ENCODE measurements at places on chromosomes 11 and 22.

- DNase-seq: no peak
These were observed 177.3 kb upstream of the C11orf58 start for GRCh38 chr11:16561150-16561549.

- DNase-seq: no peak
These were observed 224.3 kb upstream of the PITPNB start for GRCh38 chr22:28143241-28143865.

DNA sequence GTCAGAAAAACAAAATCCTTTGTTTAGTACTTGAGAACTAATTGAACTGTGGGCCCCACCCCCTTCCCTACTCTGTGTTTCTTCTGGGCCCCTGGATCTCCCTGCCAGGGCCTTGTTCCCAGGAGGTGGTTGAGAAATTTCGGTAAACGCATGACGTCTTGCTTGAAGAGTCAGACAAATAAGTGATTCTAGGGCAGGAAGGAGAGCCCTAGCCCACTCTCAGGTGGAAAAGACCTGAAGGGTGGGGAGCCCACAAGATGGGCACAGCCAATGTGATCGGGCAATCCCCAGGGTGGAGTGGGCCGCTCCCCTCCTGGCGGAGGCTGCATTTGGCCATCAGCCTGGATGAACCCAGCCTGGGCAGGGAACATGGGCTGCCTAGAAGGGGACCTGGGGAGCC, 16.8 kb upstream of the P2RY2 start:
- no peak for DNase-seq

DNA sequence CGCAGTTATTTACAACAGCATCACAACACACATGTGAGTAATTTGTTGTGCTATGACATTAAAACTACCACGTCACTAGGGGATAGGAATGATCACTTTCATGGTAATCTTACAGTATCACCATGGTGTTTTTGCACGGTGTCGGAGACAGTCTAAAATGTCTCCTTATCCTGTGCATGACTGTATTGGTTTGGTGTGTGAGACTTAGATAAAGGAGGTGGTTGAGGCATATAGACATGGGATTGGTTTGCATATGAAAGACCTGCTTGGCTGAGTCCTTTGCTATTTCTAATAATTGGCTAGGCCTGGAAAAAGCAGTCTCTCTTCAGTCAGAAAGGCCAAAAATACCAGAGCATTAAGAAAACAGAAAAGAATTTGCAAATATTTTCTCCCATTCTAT, 30.2 kb downstream of the MSANTD4 start:
- DNase-seq: no peak

- DNase-seq: peak; percentile 88
These were observed 51.5 kb upstream of the LRRC32 start for GRCh38 chr11:76721755-76722677.

- no peak for DNase-seq
These were observed 462.8 kb downstream of the FAM181B start for GRCh38 chr11:82270870-82271269.

DNA sequence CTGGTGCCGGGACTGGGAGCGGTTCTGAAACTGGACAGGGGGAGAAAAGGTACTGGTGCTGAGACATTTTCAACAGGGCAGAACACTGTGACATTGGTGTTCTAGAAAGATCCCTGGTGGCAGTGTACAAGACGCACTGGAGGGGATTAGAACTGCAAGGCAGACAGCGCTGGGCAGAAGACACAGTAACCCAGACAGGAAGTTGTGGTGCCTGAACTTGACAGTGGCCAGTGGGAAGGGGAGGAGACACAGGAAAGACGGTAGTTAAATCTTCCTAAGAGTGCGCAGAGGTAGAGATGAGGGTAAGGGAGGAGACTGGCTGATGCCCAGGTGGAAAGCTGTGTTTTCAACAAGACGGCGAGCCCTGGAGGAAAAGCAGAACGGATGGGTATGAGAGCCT, 24.5 kb downstream of the FAM227A start:
- no peak for DNase-seq

DNA sequence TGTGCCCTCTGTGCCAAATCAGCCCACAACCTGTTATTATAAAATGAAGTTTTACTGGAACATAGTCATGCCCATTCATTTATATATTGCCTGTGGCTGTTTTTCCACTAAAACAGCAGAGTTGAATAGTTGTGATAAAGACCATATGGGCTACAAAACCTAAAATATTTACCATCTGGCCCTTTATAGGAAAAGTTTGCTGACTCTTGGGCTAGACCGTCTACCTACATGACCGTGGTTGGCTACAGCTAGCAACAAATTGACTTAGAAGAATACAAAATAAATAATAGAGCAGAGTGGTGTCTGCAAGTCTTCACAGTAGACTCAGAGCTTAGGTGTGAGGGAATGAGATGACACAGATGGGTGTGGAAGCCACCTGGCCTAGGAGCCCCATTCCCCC, 11.2 kb upstream of the IL18BP start:
- DNase-seq: no peak

DNA sequence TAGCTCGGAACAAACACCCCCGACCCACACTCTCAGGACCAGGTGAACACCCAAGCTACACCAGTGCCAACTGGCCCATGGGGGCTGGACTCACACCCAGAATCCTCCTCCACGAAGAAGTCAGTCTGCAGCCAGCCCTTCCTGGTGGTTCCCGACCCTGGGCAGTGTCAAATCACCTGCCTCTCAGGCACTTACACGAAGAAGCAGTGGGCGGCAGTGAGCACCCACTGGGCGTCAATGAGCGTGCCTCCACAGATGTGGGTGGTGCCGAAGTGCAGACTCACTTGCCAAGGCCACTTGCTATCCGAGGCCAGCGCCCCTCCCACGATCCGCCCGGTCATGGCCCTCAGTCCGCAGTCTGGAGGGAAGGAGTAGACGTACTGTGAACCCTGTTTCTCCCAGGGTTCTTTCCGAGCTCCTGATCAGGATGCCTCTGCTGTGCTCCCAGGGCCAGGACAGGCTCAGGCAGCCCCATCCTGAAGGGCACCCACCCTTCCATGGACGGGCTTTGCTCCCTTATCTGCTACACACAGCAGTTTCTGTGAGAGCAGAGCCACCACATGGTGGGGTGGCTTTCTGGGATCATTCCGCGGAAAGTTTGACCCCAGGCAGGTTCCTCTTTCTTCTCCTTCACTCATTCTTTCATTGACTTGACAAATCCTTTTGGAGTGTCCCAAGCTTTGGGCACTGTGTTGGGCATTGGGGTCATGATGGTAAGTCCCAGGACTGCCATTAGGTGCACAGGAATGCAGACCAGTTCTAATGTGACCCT, 19.4 kb downstream of the TMPRSS13 start:
- no peak for DNase-seq

DNA sequence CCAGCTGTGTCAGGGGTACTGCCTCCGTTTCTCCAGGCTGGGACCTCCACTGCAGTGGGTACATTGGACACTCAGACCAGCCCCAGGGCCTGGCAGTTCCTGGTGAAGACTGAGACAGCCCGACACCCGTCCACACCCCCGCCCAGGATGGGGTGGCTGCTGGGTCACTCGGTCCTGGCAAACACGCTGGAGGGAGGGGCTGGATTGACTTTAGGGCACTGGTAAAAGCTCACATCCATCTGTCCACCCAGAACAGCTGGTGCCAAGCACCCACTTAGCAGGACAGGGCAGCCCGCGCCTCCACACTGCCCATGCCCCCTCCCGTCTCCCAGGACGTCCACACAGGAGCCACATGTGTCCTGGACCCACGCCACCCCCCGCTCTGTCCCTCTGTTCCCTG, 10.7 kb upstream of the TBX1 start:
- DNase-seq: no peak

DNA sequence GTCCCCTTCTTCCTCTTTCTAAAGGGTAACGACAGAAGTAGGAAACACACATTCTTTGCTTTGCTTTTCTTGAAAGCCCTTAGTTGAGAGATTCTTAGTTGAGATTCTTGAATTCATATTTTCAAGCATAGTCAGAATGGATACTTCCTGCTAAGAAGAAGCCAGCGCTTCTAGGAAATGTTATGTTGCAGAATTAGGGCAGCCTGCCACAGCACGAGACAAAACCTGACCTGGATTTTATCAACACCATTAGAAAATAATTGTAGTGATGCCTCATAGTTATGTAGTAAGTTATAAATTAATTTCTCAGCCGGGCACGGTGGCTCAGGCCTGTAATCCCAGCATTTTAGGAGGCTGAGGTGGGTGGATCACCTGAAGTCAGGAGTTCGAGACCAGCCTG, 37.9 kb upstream of the NUP160 start:
- peak; percentile 26 for DNase-seq

DNA sequence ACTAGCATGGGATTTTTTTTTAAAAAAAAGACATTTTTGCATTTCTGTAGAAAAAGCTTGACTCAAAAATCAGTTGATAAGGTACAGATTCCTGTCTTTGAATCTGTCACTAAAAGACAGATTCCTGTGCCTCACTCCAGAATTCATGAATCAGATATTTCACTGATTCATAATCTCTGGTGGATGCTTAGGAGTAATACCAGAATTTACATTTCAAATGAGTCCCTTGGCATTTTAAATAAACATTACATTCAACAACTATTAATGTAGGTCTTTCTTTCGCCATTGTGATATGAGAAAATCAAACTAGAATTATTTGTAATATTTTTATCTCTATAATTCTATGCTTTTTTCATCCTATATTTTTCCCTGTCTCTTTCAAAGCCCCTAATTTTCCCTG, 128.3 kb downstream of the APIP start:
- DNase-seq: no peak

GRCh38 chr11:43681401-43681942, 934 bp downstream of the HSD17B12 start:
- no peak for DNase-seq

GRCh38 chr11:86941077-86941870, 13.9 kb downstream of the FZD4 start:
- DNase-seq: no peak

- no peak for DNase-seq
These were observed 149.8 kb downstream of the TTC17 start for GRCh38 chr11:43508511-43508918.

GRCh38 chr11:122984186-122985011, 2.8 kb upstream of the BSX start:
- peak; percentile 27 for DNase-seq

DNA sequence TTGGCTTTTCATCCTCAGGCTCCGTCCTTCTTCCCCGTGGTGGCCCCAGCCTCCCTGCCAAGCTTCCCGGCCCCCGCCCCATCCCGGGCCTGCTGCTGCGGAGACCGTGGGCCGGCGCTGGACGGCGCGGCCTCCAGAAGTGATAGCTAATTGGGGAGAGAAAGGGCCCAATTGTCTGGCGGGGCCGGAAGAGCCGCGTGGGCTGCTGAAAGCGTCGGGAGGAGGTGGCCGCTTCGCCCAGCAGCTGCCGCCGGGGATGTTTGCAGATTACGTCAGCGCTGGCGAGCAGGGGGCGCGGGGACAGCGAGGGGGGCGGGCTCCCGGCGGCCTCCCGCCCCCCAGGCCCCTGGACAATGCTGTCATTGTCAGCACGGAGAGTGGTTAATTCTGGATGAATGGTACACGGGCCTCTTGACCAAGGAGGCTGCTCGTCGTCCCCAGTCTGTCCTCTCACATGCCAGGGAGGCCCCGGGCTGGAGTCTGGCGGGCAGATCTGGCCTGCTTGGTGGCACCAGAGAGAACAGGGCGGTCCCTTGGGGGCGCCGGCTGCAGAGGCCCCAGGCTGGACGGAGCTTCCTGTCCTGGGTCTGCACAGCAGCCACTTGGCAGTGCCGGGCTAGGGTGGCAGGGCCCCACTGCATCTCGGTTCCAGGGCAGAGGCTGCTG, 1.6 kb downstream of the SMIM38 start:
- DNase-seq: no peak

DNA sequence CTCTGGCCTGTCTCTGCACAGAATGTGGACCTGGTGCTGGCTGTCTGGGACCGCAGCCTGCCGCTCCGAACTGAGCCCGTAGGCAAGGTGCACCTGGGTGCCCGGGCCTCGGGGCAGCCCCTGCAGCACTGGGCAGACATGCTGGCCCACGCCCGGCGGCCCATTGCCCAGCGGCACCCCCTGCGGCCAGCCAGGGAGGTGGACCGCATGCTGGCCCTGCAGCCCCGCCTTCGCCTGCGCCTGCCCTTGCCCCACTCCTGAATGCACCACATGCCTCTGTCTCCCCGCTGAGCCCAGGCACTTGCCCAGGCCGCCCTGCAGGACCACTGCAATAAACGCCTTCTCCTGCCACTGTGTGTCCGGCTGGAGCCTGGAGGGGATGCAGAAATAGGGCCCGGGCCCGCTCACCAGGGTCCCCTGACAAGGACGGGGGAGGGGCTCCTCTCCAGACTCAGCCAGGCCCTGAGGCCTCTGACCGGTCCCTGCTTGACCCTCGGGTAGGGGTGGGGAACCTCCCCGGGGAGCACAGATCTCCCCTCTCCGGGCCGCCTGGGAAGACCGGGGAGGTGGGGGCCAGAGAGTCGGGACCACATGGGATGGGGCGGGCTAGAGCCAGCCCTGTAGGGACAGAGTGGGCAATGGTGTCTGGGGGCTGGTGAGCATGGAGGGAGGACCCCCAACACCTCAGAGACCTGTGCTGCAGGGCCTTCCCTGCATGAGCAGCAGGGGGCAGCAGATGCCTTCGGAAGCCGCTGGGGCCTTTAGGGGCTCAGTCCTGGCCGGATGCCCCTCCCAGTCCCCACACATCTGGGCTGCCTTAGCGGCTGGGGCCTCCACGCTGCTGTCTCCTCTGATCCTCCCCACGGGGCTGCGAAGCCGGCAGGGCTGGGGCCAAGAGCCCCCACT, 1.4 kb upstream of the TNNI2 start:
- peak; percentile 89 for DNase-seq

- no peak for DNase-seq
These were observed 58.3 kb upstream of the VSTM5 start for GRCh38 chr11:93908689-93909088.

- DNase-seq: no peak
These were observed 7.4 kb upstream of the PELI3 start for GRCh38 chr11:66459138-66459778.

GRCh38 chr11:95142431-95142830, 52.8 kb downstream of the ENDOD1 start:
- DNase-seq: no peak

DNA sequence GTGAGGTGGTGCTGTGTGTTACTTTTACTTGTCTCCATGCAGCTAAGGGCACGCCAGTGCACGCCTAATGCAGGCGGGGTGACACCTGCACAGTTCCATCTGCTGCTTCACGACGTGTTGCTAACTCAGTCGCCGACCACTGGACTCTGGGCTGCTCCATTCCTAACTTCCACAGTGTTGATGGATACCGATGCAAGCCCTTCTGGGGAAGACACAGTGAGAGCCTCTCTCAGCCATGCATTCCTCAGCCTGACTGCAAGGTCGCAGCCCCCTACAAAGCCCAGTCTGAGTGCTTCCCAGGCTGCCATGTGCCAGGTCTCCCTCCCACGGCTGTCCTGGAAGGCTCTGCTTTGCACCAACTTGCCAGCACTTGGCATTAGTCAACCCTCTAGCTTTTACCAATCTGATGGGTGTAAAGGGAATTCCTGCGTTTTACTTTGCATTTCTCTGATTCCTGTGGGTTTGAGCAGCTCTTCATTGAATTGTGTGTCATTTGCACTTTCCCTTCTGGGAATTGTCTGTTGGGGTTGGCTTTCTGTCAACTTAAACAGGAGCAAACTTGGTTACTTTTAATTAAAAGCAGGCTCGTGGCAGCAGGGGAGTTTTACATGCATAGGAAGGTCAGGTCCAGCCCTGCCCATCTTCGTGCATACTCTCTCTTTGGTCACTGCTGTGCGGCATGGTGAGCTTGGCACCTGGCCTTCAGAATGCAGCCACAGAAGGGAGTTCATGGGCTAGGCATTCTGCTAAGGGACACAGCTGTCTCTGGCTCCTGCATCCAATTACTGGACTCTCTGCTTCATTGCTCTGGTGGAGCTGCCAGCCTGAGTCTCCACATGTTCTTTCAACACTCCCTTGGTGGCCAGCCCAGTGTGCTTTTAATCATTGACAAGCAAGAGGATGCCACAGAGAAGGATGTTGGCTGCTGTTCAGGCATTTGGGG, 34.6 kb upstream of the SHANK2 start:
- DNase-seq: no peak
